Stimulated activated CD4-positive, alpha-beta T cell treated with anti-CD3 and anti-CD28 coated beads, Interleukin-1b, Interleukin-23, amount 100 ng/mL, for 1 hour (primary cell): ENCODE measurements at places on chromosomes 2 and 18.

- no peak for DNase-seq
Observed at GRCh38 chr2:225465827-225466226, 66.3 kb downstream of the NYAP2 start.

GRCh38 chr2:120746144-120746543 lies 10.5 kb downstream of the GLI2 start:
- DNase-seq: no peak

GRCh38 chr2:166700079-166700478 lies 188.2 kb upstream of the XIRP2 start:
- DNase-seq: no peak

DNA sequence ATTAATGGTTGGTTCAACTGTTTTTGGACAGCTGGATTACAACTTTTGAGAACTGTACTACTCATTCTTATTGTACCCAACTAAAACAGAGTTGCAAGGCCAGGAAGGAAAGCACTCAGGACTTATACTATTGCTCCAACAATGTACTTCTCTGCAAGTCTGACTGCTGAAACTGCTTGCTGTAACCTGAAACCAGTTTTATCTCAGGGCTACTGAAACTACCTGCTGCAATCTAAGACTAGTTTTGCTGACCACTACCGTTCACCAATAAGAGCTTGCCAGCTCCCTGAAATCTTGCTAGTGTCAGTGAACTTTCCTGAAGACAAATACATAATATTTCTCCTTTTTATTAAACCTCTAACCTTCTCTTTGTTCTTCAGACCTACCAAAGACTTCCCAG lies 157.3 kb downstream of the CDCA7 start:
- no peak for DNase-seq

- no peak for DNase-seq
Observed at GRCh38 chr18:45236676-45237075, 378.6 kb upstream of the SLC14A2 start.

DNA sequence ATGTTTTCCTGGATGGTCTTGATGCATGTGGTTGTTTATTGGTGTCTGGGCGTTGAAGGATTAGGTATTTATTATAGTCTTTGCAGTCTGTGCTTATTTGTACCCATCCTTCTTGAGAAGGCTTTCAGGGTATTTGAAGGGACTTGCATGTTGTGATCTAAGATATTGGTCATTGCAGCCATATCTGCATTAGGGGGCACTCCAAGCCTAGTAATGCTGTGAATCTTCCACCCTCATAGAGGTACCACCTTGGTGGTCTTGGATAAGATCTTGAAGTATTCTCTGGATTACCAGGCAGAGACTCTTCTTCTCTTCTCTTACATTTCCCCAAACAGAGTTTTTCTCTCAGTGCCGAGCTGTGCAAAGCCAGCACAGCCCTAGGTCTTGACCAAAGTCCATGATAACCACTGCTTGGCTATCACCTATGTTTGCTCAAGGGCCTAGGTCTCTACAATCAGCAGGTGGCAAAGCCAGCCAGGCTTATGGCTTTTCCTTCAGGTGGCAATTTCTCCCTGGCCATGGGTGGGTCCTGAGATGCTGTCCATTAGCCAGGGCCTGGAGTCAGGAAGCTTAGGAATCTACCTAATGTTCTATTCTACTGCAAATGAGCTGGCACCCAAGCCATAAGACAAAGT lies 15.4 kb upstream of the PPP1R1C start:
- no peak for DNase-seq

GRCh38 chr18:46727177-46727576 lies 29.7 kb downstream of the ST8SIA5 start:
- no peak for DNase-seq

DNA sequence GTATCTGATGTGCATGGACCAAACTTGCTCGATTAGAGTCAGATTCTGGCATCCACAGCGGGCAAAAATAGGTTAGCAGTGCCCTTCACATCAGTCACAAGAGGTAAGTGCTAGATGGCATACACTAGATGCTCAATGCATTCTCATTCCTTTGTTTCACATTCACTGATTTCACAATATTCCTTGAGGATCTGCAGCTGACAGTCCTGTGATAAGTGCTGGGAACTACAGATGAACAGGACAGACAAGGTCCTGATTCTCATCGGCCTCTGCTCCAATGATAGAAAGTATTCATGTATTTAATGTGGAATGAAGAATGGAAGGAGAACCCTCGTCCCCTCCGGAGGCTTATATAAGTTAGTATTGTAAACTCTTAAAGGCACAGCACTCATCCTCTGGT lies 96.8 kb upstream of the SERPINE2 start:
- no peak for DNase-seq

- no peak for DNase-seq
Observed at GRCh38 chr2:114537777-114538176, 95.3 kb downstream of the DPP10 start.

GRCh38 chr2:177352441-177353186 lies 40.0 kb upstream of the AGPS start:
- no peak for DNase-seq

- DNase-seq: no peak
Observed at GRCh38 chr2:105294046-105294445, 35.5 kb downstream of the TGFBRAP1 start.

GRCh38 chr2:199467066-199467822 lies 9.5 kb upstream of the SATB2 start:
- no peak for DNase-seq

GRCh38 chr2:240622531-240623235 lies 2.6 kb upstream of the GPR35 start:
- DNase-seq: no peak

GRCh38 chr2:46650556-46651001 lies 171.2 kb downstream of the TMEM247 start:
- peak; percentile 33 for DNase-seq

DNA sequence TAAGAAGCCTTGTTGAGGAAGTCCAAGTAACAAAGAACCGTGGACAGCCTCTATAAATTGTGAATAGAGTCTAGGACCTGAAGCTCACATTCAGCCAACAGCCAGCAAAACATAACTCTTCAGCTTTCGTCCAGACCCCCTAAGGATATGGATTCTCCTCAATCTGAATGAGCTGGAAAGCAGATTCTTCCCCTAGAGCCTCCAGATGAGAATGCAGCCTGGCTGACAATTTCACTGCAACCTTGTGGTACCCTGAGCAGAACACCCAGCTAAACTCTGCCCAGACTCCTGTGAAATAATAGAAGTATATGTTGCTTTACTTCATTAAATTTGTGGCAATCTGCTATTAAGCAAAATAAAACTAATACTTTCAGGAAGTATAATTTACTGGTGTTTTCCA lies 483.5 kb upstream of the SLC8A1 start:
- no peak for DNase-seq

GRCh38 chr2:66576561-66577320 lies 141.8 kb downstream of the MEIS1 start:
- no peak for DNase-seq

- DNase-seq: no peak
Observed at GRCh38 chr18:77911971-77912605, 662.4 kb downstream of the GALR1 start.

DNA sequence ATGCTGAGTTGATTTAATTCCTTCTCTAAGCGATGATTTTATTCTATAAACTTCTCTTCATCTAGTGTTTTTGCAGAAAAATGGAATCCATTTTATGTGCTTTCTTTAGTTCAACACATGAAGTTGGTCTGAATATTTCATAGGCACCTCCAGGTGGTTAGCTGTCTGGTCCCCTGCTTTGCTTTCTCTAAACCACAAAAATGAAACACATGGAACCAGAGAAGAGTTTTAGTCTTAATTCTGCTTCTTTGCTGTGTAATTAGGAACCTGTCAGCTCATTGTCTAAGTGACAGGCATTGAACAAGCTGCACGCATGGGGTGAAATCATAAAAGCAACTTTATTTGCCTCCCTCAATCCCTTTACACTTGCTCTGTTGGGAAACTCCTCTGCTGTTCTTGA lies 150.4 kb downstream of the PIK3C3 start:
- DNase-seq: no peak

DNA sequence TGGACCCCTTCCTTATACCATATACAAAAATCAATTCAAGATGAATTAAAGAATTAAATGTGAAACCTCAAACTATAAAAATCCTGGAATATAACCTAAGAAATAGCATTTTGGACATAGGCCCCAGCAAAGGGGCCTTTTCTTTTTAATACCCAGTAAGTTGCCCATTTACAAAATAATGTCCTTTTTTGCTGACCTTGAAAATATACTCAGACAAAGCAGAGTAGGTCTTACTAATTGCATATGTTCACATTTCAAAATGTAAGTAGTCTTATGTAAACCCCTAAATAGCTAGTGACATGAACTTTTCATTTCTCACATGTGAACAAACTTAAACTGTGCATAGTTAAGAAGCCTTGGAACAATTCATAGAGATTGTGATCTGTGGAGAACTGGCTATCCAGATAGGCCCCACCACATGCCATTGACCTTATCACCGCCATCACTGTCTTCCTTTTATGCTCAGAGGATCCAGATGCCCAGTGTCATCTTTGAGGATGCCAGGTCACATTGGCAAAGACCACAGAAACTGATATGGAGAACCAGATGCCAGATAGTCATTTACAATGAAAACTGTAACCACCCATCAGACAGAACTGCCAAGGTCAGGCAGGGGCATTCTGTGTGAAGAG lies 282.4 kb upstream of the RAB12 start:
- DNase-seq: no peak

GRCh38 chr2:6214471-6214870 lies 522.3 kb downstream of the SOX11 start:
- no peak for DNase-seq

DNA sequence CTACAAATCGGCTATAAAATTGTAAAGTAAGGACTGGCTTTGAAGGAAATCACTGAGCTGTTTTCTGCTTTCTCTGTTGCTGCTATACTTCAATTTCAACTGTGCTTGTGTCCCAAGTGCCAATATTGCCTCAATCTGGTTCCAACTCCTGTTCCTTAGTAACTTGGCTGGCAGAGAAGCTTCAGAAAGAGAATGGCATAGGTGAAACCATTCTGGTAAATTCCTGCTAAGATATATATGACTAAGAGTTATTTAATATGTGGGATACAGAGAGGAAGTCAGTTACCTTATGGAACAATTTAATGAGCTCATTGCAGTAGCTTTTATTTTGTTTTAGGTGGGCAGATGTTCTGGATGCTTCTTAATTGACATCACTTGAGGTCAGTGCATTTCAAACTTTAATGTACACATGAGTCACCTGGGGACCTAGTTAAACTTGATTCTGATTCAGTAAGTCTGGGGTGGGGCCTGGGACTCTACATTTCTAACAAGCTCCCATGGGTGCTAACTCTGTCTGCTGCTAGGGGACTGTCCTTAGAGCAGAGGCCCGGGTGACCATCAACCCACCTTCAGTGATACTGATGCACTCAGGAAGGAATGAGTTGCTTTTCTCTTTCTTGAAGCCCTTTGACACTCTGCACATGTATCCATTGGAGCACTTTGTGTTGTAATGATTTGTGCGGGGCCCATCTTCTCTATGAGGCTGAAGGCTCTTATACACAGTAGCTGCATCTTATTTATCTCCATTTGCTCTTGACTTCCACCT lies 47.6 kb downstream of the LIPG start:
- DNase-seq: no peak

GRCh38 chr2:96241227-96241626 lies 24.6 kb downstream of the TMEM127 start:
- no peak for DNase-seq

- no peak for DNase-seq
Observed at GRCh38 chr2:122022531-122022930, 267.1 kb downstream of the TSN start.

DNA sequence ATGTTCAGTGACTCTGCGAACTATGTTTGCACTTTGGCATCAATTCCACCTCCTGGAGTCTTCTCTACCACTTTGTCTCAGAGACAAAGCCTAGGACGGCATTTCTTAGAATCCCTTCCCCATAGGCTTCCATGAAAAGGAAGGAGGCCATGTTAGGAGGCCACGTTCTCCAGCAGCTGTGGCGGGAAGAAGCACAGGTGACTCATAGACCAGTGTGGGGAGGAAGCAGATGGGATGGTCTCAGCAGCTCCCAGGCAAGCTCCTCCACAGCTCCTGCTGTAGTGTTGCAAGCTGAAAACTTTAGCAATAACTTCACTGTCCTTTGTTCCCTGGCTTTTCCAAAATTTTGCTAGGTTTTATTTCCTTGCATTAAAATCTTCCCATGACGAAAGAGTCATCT lies 781.3 kb upstream of the ID2 start:
- no peak for DNase-seq

DNA sequence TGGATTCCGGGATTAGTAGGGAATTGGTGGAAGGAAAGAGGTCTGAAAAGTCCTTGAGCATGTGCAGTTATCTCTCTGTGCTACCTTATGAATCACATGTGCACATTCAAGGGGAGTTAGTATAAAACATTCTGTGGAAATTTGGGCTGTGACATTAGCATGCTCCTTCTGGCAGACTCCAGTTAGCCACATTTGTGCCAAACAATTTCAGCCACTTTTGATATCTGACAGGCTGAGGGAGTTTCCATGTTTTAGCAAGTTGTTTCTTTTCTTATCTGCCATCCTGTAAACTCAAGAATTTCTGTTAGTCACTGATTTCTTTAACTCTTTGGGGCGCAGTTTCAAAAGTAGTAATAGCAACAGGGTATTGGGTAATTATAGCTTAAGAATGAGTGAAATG lies 28.3 kb upstream of the GYPC start:
- DNase-seq: no peak

- no peak for DNase-seq
Observed at GRCh38 chr2:74745766-74746165, 88.2 kb upstream of the HK2 start.

DNA sequence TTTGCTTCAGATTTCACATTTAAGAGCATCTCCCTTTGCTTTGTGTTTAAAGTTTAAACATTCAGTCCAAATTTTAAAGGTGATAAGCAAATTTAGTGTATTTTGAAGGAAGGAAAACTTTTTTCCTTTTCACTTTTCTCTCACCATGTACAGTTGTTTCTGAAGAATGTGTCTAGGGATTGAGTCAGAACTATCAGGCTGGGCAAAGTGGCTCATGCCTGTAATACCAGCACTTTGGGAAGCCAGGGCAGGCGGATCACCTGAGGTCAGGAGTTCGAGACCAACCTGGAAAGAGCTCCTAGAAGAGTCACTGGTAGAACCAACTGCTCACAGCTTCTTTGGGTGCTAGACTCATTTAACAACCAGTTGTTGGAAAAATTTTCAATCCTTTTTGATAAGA lies 327.0 kb upstream of the THUMPD2 start:
- DNase-seq: no peak

DNA sequence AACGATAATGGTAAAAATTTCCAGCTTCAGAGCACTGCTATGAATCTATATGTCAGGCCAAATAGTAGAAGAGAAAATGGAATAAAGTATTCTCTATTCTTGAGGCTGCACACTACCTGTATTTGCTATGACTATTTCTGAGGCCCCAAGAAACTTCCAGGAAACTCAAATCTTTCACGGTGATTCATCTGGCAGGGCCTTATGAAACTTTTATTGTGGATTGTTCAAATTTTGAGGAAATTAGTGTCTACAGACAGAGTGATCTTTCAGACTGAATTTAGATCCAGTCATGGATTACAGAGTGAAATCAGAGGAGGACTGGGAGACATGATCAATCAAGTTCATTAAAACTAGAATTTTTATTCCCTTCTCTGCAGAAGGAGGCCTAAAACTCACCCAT lies 4.1 kb upstream of the VSNL1 start:
- no peak for DNase-seq
